ENCODE measurements at places on chromosomes 7 and 10.

DNA sequence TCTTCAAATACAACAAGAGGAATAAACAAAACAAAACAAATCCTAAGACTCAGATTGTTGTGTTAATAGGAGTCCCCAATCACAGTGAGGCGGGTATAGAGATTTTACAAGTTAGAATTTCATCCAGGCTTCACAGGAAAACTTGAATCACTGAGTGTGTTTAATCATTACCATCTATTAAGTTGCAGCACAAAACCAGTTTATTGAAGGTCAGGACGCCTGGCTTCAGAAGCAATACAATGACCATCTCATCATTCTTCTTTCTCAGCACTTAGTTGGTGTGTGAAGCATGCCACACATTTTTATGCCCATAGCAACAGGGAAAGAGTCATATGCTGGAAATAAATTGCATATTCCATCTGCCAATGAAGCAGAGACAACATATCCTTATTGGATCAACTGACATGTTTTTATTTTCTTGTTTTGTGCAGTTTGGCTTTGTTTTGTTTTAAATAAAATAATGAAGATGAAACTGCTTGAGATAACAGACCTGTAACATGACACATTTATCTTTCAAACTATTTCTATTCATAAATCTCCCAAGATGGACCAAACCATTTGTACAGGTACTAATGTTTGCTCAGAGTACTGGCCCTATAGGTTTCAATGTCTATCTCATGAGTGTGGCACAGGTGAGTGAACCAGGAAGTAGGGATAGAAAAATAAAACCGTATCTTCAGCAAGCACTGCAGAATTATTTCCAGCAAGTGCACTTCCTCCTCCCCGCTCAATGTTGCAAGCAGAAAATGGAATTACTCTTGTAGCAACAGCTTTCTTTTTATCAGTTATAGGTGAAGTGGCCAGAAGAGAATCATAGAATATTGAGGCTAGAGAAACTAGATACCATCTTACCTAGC, 40.4 kb downstream of the TAC1 start:
- no peak for DNase-seq

DNA sequence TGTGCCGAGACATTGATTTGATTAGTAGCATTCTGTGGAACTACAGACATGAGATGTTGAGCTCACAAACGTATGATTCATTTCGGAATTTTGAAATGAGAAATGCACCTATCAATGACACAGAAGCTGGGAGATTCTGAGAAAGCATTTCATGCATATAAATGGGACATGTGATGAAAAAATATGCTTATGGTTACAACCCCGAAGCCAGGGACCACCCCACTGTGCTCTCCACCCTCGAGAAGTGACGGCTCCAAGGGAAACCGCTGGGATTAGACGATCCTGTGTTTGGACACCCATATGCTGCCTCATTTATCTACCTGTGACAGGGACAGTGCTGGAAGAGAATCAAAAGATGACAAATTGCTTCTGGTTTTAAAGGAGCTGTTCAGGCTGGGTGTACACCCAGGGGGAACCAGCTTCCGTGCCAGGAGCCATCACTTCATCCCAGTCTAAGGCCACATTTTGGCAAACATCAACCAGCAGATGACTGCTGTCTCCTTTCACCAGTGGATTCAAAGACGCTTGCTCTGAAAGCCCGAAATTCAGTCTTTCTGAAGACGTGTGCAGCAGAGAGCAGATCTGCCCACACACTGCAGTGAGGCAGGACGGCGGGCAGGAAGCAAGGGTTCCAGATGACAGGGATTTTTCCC, 109.9 kb downstream of the ATXN7L1 start:
- DNase-seq = no peak

- no peak for DNase-seq
Observed at GRCh38 chr7:2530071-2530987, 10.8 kb downstream of the LFNG start.

DNA sequence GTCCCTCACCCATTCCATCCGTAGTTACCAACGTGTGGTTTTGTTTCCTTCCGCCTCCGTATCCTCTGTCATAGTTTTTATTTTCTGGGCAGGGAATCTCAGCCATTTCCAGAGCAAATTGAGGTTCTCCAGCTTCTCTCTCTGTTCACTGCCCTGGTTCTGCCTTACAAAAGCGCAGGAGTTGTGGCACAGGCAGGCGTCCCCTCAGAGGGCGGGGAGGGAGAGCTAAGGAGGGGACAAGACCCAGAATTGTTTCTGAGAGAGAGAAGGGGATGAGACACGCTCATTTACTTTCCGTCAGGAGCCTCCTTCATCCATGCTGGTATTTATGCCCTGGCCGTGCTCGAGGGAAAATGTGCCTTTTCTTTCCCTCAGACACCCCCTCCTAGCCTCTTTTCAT, 71.0 kb downstream of the SH2D4B start:
- DNase-seq = no peak

DNA sequence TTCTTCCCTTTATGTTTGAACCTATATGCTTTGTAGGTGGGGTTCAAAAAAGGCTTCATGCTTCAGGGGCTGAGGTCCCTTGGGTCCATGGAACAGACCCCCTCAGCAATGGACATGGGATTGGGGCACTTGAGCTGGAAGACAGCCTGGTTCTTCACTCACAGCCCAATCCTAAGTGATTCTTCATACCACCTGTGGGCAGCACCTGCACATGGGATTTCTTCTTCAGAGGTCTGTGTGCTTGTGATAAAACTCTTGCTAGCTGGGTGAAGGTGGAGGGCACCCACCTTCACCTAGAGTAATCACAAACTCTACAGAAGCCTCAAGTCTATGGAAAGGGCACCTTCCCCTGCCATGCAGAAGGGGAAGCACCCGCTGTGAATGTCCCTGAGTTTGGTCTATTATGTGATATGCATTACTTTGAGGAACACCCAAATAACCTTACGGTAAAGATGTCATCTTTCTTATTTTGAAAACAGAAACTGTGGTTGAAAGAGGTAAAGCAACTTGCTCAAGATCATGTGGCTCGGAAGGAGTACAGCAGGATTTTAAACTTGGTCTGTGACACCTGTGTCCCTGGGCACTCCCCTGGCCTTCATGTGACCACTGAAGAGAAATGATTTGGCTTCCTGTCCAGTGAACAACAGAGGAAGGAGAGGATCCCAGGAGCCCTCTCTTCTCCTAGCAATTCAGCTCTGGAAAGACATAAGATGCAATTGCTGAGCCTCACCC, 469.5 kb upstream of the ZMIZ1 start:
- DNase-seq = no peak

DNA sequence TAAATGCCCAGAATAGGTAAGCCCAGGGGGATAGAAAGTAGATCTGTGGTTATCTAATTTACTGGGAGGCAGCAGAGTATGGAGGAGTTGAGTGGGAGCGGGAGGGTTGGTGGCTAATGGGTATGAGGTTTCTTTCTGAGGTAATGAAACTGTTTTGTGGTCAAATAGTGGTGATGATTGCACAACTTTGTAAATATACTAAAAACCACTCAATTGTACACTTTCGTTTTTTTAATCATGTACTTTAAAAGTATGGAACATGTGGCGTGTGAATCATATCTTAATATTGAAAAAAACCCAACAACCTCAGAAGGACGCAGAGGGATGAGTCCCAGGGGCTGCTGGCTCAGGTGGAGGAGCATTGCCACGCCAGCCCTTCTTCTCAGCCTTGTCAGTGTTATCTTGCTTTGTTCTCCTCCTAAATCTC, 118.1 kb downstream of the WDR11 start:
- no peak for DNase-seq

- DNase-seq = no peak
Observed at GRCh38 chr10:28594406-28594805, 61.5 kb downstream of the WAC start.

- DNase-seq = no peak
Observed at GRCh38 chr7:80791509-80791929, 127.3 kb downstream of the SEMA3C start.

- peak; percentile 76 for DNase-seq
Observed at GRCh38 chr7:117777335-117778142, 95.7 kb downstream of the CTTNBP2 start.

DNA sequence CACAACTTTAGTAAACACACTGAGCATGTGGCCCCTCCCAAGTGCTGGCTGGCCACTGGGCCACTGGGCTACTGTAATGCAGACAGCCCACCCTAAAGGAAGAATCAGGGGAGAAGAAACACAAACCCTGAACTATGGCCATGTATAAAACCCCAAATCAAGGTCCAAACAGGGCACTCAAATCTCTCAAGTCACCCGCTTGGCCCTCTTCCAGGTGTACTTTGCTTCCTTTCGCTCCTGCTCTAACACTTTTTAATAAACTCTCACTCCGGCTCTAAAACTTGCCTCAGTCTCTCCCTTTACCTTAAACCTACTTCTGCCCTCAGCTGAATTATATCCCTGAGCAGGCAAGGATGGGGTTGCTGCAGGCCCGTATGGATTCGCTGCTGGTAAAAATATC, 72.6 kb downstream of the TPK1 start:
- DNase-seq = no peak

DNA sequence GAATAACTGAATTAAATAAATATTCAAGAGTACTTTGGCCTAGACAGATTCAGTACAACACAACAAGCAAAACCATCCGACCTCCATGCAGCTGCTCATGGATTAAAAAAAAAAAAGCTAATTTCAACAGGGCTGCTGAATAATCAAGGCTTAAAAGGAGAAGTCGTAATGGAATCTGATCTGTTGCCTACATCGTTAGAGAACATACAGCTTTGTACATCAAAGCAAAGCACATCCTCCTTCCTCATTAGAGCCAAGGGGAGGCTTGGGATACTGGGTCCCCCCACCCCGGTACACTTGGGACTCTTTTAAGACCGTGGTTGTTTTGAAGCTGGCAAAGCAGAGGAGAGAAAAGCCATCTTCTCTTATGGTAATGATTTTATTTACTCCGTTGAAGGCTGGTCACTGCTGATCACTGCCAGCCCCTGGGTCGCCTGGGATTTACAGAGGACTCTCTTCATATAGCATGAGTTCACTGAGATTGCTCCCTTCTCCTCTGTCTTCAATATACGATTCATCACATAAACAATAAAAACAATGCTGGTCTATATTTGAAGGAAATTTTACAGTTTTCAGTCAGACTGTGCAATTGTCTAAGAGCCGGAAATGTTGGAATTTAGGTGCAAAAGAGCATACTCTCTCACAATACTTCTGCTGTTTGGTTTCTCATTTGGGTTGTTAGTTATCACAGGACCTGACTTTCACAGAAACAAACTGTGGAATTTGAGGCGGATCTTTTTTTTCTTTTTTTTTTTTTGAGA, 148.8 kb downstream of the FAM107B start:
- DNase-seq = peak; percentile 68

DNA sequence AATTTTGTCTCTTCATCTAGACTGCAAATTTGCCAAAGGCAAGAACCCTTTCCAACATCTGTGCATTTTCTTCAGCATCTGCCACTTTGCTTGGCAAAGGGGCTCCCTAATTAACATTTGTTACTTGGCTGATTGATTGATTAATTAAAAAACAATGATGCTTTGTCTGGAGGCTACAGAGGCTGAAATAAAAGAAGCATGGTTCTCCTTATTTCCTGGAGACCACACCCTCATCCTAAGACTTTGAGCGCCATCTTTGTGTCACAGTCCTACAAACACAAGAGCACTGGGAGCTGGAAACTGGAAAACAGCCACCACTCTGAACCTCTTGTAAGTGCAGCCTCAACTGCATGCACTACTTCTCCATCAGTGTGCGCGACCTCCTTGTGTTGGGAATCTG, 189.2 kb downstream of the C7orf25 start:
- DNase-seq = no peak

DNA sequence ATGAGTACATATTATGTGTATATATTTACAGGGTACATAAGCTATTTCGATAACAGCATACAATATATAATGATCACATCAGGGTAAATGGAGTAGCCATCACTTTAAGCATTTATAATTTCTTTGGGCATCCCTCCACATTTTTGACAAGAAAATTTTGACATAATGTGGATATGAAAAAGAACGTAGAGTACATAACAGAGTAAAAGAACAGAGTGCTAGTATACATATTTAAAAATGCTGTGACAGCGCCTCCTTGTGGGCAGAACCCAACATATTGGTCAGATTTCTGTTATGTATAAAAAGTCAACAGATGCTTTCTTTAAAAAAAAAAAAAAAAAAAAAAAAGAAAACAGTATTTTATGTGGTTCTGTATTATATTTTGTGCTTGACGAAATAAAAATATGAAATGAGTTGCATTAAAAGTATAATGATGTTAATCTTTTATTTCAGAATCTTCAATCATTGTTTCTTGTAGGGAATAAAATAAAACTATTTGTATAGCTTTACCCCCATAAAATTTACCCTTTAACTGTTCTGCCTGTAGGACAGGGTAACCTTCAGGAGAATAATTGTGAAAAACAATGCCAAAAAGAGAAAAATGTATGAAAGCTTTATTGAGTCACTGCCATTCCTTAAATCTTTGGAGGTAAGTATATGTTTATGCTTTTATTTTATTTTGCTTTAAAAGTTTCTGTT, 18.3 kb upstream of the HBP1 start:
- peak; percentile 84 for DNase-seq

Measured in NCI-H1092 treated with DMSO at 0.1 percent for 48 hours (cell line).